ENCODE measurements at places on chromosomes 7 and 10.

DNA sequence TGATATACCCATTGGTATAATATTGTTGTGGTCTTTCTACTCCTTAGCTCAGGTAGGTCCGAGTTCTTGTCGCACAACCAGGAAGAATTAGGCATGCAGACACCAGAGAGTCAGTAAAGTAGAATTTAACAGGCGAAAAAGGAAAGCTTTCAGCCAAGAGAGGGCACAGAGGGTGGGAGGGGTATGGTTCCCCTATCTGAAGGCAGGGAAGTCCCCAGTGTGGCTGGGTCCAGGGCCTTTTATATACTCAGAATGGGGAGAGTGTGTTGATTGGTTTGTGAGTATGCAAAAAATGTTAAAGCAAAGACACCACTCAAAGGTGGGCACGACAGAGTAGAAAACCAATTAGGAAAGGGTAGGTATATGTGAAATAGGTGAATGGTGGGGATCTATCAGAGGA is 53.9 kb downstream of the IMMP2L start:
- no peak for DNase-seq

DNA sequence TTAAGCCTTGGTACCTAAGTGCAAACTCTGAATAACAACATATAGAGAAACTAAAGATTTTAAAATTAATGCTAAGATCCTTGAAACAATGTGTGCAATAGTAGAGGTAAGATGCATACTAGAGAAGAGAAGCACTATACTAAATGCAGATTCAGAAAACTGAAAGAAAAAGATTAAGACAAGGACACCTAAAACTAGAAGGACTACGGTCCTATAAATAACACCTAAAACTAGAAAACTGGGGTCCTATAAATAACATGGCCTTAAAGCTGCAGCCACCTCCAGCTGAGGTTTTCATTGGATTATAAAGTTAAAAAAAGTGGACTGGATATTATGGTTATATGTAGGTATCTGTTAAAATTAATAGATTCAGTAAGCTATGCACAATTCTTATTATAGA is 320.9 kb downstream of the IPMK start:
- no peak for DNase-seq

DNA sequence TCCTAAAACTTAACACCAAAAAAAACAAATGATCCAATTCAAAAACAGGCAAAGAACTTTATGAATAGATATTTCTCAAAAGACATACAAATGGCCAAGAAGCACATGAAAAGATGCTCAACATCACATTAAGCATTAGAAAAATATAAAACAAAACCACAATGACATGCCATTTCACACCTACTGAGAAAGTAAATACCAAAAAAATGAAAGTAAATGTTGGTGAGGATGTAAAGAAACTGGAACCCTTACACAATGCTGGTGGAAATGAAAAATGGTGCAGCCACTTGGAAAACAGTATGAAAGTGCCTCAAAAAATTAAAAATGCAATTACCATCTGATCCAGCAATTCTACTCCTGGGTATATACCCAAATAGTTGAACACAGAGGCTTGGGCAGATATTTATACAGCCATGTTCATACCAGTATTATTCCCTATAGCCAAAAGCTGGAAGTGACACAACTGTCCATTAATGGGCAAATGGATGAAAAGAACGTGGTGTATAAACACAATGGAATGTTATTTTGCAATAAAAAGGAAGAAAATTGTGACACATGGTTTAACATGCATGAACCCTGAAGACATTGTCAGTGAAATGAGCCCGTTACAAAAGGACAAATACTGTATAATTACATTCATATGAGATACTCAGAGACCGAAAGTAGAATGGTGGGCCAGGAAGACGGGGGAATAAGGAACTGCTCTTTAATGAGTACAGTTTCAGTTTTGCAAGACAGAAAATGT is 89.0 kb downstream of the JMJD1C start:
- peak; percentile 13 for DNase-seq

- DNase-seq = no peak
Measured at GRCh38 chr7:95357623-95358022, 33.3 kb upstream of the PON1 start.

DNA sequence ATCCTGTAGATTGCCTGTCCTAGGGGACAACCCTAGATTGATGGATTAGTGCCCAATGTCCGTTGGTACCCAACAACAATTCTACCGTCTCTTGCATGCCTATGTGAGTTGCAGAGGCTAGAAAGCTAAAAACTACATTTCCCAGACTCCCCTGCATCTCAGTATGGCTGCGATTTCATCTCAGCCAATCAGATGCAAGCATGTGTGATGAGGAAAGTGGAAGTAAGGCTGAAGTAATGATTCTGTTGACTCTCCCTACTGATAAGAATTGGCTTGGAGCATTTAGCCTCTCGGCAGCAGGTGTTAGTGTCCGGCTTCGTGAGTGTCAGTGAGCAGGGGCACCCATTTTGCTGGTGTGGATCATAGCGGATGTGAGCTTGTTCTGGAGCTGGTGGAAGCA is 171.9 kb downstream of the FGFR2 start:
- DNase-seq = no peak

DNA sequence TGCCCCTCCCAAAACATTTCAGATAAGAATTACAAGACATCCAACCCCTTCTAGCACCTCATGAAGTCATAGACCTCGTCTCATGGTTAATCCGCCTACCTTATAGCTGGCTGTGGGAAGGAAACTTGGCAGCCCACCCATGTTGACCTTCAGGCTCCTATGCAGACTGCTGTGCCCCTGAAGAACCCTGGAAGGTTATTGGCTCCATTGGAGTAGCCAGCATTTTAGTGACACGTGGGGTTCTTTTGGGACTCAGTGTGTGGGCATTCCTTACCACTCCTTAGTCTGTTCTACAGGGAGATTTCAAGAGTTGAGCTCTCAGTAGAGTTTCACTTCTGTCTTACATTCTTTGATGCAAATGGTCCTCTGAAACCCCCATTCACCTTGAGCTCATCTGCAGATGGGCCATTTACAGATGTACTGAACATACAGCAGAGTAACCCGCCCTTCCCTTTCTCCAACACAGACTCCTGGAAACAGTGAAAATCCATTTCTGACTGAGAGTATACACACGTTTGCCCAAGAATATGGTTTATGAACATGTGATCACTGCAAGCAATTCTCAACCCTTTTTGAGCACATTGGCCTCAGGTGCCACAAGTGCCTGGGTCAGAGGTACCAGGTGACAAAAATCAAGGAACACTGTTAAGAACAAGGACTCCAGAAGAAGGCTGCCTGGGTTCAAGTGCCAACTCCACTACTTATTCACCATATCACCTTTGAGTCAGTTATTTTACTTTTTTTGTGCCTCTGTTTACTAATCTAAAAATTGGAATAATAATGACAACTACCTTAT is 54.0 kb upstream of the HECW1 start:
- no peak for DNase-seq

DNA sequence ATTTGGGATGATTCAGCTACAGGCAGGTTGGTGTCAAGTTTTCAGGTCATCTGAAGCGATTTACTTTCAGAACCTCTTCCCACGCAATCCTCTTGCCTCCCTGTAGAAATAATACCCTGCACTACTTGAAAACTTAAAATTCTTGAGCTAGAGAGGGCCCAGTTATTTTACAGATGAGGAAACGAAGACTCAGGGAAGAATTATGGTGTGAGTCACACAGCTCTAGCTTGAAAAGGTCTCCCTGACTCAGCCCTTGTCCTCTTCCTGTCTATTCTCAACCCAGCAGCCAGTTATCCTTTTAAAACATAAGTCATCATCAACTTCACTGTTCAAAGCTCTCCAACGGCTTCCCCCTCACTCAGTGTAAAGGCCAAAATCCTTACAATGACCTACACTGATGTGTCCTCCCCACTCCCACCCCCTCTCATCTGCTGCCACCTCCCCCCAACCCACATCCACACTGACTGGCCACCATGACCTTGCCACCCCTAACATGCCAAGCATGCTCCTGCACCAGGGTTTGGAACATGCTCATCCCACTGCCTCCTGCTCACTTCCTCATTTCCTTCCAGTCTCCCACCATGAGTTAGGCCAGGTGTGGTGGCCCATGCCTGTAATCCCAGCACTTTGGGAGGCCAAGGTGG is 3.4 kb downstream of the DNMBP start:
- DNase-seq = peak; percentile 69

DNA sequence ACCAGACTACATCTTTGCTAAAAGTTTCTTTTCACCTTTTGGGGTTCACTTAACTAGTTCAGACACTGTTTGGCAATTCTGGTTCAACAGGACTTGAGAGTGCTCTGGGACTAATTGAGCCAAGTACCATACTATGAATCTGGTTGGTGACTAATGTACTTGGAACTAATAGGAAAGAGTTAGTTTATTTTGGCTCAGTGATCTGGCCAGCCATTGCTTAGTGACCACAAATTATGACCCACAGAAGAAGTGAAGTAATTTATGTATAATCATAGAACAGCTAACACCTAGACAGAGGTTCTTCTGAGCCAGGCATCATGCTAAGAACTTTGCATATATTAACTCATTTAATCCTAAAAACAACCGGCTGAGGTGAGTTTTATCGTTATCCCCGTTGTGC is 126.5 kb upstream of the JCAD start:
- DNase-seq = no peak

DNA sequence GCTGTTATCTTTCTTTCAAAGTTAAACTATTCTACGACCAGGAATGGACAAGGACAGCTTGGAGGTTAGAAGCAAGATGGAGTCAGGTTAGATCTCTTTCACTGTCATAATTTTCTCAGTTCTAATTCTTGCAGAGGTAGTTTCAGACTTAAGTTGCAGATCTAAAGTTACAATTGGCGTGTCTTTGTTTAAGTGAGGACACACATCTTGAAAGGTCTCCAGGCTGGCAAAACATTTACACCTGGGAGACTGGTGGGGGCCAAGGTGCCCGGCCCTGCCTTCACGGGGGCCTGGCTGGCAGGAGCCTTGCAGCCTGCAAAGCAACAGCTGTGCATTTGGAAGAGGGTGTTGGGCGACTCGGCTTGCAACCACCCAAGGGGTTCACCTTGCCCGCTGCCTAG is 1.7 kb upstream of the DYNC2I1 start:
- DNase-seq = no peak

DNA sequence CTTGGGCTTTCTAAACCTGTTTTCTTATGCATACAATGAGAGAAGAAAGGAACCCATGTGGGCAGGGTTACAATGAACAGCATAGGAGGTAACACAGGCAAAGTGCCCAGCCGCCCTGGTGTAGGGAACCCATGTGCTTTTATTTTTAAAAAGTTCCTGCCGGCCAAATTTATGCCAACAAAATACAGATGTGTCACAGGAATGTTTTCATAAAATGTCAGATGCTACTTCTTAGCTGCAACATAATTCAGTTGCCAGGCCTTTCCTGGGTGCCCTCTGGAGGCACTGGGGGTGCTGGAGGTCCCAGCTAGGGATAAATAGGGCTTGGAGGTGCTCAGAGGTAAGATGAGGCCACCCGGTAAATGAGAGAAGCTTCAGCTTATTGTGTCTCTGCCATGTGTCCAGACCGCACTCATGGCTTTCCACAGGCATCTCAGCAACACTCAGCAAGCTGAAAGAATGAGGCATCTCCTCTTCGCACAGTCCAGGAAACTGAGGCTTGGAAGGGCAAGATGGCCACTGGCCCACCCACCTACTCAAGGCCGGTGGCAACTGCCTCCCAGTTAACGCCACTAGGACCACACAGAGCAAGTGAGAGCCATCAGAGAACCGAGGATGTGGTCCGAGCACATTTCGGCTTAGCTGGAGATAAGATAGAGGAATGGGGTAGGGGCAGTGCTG is 58.3 kb downstream of the CPXM2 start:
- no peak for DNase-seq

DNA sequence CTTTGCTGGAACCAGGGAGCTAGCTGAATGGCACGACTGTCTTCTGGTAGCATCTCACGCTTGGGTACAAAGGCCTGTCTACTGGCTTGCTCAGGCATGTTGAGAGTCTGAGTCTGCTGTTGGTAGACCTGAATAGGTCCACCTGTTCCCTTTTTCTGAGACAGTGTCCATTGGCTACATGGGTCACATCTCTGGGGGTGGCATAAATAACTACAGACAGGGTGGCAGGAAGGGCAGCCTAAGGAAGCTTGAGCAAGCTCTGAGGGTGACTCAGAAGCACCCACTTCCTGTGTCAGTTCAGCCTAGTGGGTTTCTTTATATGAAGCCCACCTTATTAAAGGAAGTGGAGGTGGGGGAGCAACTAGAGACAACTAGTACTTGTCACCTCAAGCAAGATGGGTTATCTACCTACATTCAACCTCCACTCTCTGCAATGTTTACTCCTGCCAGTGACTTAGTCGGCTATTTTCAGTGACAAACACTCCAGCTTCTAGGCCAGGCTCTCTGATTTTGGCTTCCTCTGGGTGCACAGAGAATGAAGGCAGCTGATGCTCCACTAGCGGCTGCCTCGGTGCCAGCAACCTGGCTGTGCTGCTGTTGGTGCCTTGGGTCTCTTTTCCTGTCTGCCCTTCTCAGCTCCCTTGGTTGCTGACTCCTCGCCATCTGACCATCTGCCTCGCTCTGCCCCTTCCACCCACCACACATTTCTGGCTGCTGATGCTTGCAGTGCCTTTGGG is 5.7 kb upstream of the ZYX start:
- peak; percentile 93 for DNase-seq

GRCh38 chr10:82968533-82968932 is 1093.5 kb downstream of the NRG3 start:
- DNase-seq = no peak

DNA sequence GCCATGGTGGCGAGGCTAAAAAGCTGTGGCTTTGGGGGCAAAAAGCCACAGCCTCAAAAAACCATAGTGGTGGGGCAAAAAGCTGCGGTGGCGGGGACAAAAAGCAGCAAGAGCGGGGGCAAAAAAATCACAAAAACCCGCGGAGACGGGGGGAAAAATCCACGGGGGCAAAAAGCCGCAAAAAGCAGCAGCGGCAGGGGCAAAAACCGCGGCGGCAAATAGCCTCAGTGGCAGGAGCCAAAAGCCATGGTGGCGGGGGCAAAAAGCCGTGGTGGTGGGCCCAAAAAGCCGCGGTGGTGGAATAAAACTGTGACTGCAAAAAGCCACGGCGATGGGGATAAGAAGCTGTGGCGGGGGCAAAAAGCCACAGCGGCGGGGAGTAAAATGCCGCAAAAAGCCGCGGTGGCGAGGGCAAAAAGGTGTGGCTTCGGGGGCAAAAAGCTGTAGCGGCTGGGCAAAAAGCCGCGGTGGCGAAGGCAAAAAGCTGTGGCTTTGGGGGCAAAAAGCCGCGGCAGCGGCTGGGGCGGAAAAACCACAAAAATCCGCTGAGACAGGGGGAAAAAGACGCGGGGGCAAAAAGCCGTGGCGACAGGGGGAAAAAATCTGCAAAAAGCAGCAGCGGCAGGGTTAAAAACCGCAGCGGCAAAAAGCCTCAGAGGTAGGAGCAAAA is 526.6 kb downstream of the ZNF33B start:
- DNase-seq = no peak

GRCh38 chr7:48173756-48174382 is 2.6 kb downstream of the ABCA13 start:
- DNase-seq = no peak

- no peak for DNase-seq
Measured at GRCh38 chr10:129446183-129446581, 20.9 kb upstream of the MGMT start.

GRCh38 chr10:93175490-93175889 is 101.8 kb downstream of the CYP26A1 start:
- no peak for DNase-seq

All from common myeloid progenitor, CD34-positive (primary cell).